Globus pallidus (tissue), 1 donor: ENCODE measurements at places on chromosomes 5 and 9.

GRCh38 chr5:170643591-170643990 is 139.8 kb downstream of the KCNIP1 start:
- no peak for DNase-seq

- no peak for DNase-seq
These were observed 27.7 kb upstream of the C6 start for GRCh38 chr5:41240985-41241384.

DNA sequence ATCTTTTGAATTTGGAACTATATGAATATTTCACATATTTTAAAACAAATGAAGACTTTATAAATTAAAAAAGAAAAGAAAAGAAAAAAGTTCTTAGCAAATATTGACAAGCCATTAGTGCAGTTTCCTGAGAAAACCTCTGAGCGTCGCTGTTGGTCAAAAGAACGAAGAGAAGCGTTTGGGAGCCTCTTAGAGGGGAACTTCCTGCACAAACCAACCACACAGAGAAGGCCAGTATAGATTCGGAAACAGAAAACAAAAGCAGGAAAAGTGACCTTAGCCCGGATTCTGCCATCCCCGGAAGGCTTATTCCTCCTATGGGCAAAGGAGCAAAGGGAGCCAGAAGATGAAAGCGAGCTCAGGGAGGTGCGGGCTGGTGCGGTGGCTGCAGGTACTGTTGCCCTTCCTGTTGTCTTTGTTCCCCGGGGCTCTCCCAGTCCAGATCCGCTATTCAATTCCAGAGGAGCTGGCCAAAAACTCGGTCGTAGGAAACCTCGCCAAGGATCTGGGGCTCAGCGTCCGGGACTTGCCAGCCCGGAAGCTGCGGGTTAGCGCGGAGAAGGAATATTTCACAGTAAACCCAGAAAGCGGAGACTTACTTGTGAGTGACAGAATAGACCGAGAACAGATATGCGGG is at the start of gene PCDHGB2:
Gene PCDHGB2, plus strand, starts transcription at position 205 of the 637 bp plus-strand sequence. Its CDS starts 142 bp downstream, at position 347.
- DNase-seq = peak; percentile 35

DNA sequence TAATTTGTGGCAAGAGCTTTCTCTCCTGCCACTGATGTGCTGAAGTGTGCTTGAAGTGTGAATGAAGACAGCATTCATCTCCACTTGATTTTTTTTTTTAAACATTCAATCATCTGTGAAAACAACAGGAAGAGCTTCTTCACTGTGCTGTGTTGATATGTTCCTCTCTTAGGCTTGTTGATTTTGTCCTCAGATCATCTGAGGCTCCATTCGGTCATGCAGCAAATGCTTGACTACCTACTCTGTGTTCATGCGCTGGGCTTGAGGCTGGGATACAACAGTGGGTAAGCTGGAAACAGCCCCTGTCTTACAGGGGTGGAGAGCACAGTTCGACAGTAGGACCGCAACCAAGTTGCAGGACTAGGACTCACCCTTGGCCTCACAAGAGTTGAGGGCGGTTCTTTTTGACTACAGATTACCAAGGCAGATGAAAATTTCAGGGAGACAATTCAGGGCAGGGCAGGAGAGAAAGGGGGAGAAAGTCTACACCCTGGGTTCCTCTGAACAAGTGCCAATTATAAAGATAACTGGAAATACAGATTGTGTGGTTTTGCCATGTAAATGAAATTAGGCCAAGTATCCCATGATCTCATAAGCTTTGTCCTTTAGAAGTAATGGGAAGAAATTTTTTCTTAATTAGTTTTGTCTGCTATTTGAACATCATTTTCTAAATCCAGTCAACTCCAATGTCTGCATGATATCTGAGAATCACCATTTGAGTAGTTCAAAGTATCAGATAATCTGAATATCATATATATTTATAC is 31.0 kb upstream of the F2R start:
- no peak for DNase-seq

GRCh38 chr9:108477529-108478006 is 378.2 kb downstream of the ACTL7B start:
- no peak for DNase-seq

- no peak for DNase-seq
These were observed 291.4 kb upstream of the RFX3 start for GRCh38 chr9:3817208-3817607.

GRCh38 chr9:123999661-124000060 is 11.9 kb upstream of the LHX2 start:
- no peak for DNase-seq

GRCh38 chr5:88819301-88819999 is 63.5 kb downstream of the MEF2C start:
- no peak for DNase-seq

DNA sequence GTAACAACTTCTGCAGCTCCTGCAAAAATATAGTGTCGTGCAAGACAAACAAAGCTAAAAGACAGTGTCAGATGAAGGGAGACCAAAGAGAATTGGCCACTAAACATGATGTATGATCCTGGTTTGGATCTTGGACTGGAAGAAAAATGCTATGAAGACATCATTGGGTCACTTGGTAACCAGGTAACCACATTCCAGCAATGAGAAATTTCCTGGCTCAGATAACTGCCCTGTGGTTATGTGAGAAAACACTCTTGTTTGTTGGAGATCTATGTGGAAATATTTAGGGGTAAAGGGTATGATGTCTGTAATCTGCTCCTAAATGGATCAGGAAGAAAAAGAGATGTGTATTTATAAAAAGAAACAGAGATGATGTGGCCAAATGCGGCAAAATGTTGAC is 45.5 kb upstream of the ANKRD33B start:
- no peak for DNase-seq
